ENCODE measurements at places on chromosomes 12 and 14.

DNA sequence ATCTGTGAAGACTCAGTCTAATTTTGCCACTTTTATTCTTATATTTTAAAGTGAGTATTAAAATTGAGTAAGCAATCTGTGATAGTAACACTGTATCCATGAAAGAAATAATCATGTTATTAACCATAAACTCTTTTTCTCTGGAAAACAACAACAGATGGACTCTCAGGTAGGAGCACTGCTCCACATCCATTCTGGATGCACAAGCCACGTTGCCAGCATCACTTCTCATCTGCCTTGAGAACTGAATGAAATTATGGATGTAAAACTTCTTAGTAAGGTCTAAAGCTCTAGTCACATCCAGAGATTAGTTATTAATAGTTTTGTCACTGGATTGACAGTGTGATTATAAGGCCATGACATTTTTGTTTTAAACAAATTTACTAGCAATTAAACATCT is 489.1 kb upstream of the SYT1 start:
- no peak for DNase-seq

- no peak for DNase-seq
These were observed 4.2 kb upstream of the SP7 start for GRCh38 chr12:53340398-53340797.

- no peak for DNase-seq
These were observed 39.9 kb downstream of the INSM2 start for GRCh38 chr14:35573911-35574310.

- DNase-seq, result peak; percentile 77
These were observed 57.7 kb downstream of the ADGRD1 start for GRCh38 chr12:131011165-131012079.
